ENCODE measurements at places on chromosomes 13 and 19.

GRCh38 chr13:67855741-67856238 is 625.7 kb upstream of the PCDH9 start:
- DNase-seq = no peak

DNA sequence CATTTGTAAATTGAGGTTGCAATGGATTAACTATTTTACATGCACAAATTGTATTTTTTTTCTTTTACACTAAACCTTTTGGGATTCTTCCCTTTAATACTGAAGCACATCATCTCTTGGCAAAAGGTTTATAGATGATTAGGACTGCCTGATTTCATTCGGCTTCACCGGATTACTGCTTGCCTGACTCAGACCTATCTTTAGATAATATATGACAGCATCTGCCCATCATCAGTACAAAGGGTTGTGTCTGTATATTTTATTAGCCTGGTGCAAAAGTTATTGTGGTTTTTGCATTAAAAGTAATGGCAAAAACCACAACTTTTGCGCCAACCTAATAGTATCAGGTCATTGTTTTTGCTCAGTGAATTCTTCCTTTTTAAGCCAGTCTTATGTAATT is 316.2 kb upstream of the HTR2A start:
- DNase-seq = no peak

DNA sequence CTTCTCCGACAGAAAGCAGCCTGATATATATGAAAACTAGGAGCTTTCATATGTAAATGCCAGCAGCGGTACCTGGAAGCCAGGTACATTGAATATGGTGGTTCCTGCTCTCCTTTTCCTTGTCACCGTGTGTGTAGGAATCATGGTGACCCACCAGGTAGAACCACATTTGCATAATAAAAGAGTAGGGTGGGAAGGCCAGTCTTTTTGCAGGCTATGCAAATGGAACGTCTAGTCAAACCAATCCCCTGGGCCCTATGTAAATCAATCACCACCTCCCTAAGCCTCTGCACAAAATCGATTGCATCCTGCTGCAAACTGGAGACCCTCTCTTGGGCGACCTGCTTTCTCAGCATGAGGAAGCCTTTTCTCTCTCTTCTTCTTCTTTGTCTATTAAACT is 22.2 kb upstream of the ZNF181 start:
- no peak for DNase-seq

DNA sequence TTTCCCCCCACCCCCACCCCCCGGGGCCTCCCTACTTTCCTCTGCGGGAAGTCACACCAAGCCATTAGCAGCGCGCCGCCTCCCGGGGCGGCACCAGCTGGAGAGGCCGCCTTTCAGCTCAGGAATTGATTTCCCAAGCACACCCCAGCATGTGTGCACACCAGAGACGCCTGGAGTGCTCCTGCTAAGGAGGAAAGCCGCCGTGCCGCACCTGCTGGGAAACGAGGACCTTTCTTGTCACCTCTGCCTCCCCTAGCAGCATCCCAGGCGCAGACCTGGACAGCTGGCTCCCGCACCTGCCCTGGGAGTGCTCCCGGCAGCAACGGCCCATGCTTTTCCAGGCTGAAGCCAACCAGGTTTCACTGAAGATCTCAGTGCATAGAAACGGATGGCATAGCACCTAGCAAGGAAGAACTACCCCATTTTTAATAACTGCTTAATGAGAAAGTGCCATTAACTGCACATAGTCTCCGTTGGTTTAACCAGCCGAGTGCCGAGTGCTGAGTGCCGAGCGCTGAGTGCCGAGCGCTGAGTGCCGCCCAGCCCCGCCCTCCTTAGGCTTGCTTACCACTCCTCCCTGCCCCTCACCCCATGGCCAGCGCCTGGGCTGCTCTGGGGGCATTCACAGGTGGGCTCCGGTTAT is 165.0 kb downstream of the USP12 start:
- DNase-seq = no peak

GRCh38 chr19:14413693-14414181 is 5.4 kb downstream of the DDX39A start:
- DNase-seq = no peak

- DNase-seq = no peak
These were observed 1.3 kb downstream of the CCDC9 start for GRCh38 chr19:47257411-47258169.

DNA sequence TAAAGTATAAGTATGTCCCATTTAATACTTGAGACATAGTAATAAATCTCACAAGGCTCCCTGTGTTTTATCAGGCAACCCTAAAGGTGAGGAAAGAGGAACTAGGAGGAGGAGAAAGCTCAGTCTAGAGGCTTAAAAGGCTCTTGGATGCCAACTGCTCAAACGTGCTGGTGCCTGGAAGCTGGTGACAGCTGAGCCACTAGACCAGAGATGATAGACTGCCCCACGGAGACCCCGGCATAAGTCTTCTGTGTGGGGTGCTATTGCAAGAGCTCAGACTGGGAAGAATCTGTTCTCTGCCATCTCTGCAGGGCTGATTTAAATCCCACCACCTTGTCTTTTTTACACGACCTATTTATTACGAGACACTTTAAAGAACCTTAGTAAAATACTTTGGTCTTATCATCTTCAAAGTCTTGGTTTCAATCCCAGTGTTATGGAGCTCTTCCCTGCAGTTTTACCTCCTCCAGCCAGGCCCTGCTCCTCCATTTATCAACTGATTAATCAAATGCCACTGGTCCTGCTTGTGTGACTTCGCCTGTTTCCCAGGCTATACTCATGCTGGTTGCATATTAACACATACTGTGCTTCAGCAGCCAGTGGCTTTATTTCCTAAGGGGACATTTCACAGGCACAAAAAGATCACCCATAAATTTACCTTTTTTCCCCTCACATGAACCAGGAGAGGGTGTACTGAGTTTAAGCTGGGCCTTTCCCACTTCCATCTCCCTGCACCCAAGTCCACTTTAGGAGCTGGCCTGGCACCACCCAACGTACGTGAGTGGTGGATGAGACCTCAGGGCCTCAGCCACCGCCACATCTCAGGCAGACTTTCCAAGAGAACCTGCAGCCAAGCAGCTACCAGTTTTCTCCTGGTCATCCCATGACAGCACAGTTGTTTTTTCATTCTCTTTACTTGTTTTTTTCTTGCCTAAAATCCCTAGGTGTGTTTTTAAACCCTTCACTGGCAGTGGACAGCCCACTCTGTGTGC is 7.8 kb upstream of the ATP12A start:
- DNase-seq = no peak

DNA sequence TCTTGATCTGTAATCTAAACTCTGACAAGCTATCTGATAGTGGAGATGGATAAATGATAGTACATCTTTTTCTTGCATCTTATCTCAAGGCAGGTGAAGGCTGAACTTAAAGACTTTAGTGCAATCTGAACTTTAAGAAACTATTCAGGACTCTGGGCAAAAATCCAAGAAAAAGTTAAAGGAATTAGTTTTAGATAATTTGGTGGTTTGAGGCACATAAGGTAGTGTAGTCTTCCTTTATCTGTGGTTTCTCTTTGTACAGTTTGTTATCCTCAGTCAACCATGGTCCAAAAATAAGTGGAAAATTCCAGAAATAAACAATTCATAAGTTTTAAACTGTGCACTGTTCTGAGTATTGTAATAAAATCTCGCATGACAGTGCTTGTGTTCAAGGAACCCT is 172.9 kb downstream of the UGGT2 start:
- no peak for DNase-seq

GRCh38 chr19:41308450-41309179 is 1.4 kb upstream of the CCDC97 start:
- peak; percentile 95 for DNase-seq

GRCh38 chr19:48999481-49000325 is 6.0 kb downstream of the RUVBL2 start:
- peak; percentile 78 for DNase-seq

DNA sequence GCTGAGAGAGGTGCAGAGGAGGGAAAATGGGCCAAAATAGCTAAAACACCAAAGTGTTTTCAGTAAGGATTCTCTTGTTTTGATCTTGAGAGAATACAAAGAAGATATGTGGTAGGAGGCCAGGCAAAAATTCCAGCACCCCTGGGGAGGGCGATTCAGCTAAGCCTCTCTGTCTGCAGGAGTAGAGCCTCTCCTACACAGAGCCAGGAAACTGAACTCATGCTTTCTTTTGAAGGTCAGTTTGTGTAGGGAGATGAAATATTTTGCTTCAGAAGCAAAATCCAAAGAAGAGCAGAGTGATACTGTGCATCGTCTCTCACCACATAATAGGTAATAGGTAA is 565.0 kb downstream of the FGF9 start:
- no peak for DNase-seq

DNA sequence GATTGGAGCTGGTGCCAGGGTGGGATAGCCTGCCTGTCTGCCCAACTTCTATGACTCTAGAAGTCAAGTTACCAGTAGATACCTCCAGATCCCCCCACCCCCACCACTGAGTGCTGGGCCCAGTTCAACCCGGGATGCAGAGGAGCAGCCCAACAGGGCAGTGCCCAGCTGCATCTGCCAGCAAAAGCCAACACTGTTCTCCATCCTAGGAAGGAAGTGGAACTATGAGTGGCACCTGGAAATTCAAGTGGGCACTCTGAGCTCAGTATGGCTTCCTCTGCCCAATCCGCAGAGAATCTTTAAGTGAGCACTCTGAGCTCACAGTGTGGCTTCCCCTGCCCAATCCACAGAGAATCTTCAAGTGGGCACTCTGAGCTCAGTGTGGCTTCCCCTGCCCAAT is 14.2 kb downstream of the TUBGCP3 start:
- no peak for DNase-seq

DNA sequence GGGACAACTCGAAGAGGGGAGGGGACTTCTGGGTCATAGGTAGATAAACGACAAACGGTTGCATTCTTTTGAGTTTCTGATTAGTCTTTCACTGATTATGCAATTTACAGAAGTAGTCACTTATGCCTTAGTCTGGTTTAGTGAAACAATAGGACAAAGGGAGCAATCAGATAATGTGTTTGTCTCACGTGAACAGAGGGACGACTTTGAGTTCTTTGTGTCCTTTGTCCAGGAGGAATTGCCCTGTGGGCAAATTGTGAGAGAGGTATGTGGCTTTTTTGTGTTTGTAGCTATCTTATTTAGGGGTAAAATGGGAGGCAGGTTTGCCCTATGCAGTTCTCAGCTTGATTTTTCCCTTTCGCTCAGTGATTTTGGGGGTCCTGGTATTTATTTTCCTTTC is 362.9 kb upstream of the PCDH20 start:
- no peak for DNase-seq

DNA sequence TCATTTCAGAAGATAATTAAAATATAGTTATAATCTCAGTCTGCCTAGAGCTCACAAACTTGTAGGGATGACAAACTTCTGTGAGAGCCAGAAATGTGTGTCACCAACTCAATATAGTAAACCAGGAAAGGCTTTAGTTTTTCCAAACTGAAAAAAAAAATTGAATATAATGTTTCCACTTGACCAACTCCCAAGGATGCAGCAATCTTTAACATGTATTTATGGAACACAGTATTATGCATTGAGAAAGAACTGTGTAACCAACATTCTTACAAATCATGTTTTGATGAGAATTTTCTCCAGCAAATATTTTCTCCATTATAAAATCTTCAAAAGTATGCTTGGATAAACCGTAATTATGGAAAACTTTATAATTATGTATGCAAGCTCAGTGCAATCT is 50.1 kb upstream of the KLF12 start:
- DNase-seq = no peak

DNA sequence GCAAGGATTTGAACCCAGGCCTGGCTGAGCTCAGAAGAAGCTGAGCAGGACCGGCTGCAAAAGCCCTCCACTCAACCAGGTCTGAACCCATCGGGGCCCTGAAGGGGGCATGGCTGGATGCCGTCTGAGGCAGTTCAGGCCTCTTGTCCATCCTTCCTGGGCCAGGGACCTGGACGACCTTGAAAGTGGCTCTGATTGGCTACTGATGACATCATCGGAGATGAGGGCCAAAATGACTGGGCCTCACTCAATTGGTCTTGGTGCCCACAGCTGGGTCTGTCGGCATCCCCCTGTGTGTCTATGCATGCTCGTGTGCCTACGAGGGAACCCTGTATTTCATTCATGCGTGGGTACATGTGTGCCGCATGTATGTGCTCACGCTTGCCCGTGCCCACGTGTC is 71.8 kb downstream of the PTPRS start:
- DNase-seq = no peak

- DNase-seq = no peak
These were observed 17.6 kb downstream of the SIGLEC7 start for GRCh38 chr19:51159656-51160055.

DNA sequence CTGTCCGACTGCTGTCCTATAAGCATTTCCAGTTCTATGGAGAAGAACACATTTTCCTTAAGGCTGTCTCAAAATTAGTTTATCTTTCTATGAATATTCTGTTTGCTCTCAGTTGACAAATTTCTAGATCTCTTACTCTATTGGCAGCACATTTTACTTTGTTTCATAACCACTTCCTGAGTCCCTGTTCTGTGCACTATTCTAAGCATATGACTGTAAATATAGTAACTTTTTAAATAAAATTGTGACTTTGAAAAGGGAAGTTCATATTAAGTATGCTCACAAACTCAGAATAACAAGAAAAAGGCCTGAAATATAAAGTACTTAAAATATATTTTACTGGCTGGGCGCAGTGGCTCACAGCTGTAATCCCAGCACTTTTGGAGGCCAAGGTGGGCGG is 56.5 kb upstream of the HTR2A start:
- peak; percentile 39 for DNase-seq

Measured in suppressor macrophage treated with lipopolysaccharide for 1 hour (primary cell).